Sigmoid colon (tissue), 7 donors: ENCODE measurements at places on chromosomes 2 and 18. TPM values are rescaled to one million over a fixed set of nuclear protein-coding genes. Genes with fewer than 3 reads are reported as not detected.

GRCh38 chr2:10238396-10238795 is 64.3 kb upstream of the HPCAL1 start:
- DNase-seq = peak; percentile 36
- H3K36me3 ChIP-seq = no peaks in the 10 kb centered on the region
- no peaks in the 10 kb centered on the region for H3K27me3 ChIP-seq
- no peaks in the 10 kb centered on the region for H3K4me1 ChIP-seq

GALR1 gene
- 0.71 TPM for total RNA-seq

DSG2 gene
- 2.0 TPM for total RNA-seq

ARHGEF4 gene
- total RNA-seq = 22.7 TPM

GRCh38 chr2:42658306-42658705 is 89.9 kb downstream of the MTA3 start:
- H3K27ac ChIP-seq = no peak overlapping the region
- H3K4me3 ChIP-seq = no peak overlapping the region
- no peaks in the 10 kb centered on the region for H3K27me3 ChIP-seq
- no peaks in the 10 kb centered on the region for H3K4me1 ChIP-seq
- DNase-seq = no peak

GRCh38 chr2:111912547-111912946 is 14.1 kb downstream of the MERTK start:
- H3K4me3 ChIP-seq = no peak overlapping the region
- no peak overlapping the region for H3K27ac ChIP-seq
- no peaks in the 10 kb centered on the region for H3K36me3 ChIP-seq
- no peaks in the 10 kb centered on the region for H3K27me3 ChIP-seq
- peaks cover 34% of the 10 kb centered on the region for H3K4me1 ChIP-seq

C1QL2 gene
- not detected for total RNA-seq

SYT4 gene
- total RNA-seq = 1.8 TPM

UGT1A5 gene
- not detected for total RNA-seq

DNA sequence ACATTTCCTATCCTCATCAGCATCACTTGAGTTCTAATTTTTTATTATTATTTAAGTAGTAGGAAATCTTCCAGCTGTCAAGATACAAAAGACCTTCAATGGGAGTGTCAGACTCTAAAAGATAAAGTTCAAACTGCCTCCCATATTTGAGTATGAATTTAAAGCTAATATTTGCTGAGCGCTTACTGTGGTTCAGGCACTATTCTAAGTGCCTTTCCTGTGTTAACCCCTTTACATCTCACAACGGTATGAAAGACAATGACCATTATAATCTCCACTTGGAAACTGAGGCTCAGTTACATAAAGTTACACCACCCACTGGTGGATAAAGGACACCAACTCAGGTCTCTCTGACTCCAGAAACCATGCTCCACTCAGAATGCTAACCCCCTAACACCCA is 39.9 kb downstream of the RAB6C start:
- H3K27me3 ChIP-seq = no peaks in the 10 kb centered on the region
- H3K4me1 ChIP-seq = no peaks in the 10 kb centered on the region
- no peaks in the 10 kb centered on the region for H3K36me3 ChIP-seq
- no peak overlapping the region for H3K27ac ChIP-seq
- DNase-seq = no peak
- H3K4me3 ChIP-seq = no peak overlapping the region

EML6 gene
- 1.9 TPM for total RNA-seq

DNA sequence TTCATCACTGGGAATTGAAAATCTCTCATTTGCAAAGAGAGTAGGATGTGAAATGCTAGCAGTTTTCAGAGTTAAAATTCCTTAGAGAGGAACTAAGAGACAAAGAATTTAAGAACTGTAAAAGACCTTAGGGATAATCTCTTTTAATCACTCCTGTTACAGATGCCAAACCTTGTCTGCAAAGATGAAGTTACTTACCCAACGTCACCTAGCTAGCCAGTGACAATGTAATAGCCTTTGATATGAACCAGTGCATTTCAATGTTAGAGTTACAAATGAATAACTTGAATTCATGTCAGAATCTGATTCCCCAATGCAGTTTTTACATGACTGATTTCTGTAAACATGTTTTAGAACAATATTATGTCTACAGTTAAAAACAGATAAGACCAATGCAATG is 190.1 kb downstream of the LRP1B start:
- H3K4me3 ChIP-seq = no peak overlapping the region
- no peaks in the 10 kb centered on the region for H3K27me3 ChIP-seq
- H3K27ac ChIP-seq = no peak overlapping the region
- H3K36me3 ChIP-seq = no peaks in the 10 kb centered on the region

TMEM178A gene
- total RNA-seq = 6.1 TPM

DNA sequence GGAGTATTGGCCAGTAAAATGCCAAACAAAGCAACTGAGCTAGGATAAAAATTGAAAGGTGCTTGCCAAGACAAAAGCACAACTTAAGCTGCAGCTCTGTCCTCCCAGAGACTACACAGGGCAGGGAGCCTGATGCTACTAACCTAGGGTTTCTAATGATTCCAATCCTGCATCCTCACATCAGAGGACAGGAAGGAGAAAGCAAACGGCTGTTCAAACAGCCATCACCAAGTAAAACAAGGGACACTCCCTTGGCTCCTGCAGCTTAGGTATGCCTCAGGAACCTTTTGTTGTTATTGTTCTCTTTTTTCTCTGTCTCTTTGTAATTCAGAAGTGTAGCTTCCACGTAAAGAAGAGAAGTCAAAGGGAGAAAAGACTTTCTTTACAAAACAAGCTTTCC is 99.5 kb downstream of the TCF4 start:
- no peak for DNase-seq
- H3K27ac ChIP-seq = no peak overlapping the region
- peaks cover 36% of the 10 kb centered on the region for H3K4me1 ChIP-seq

LONRF2 gene
- 20.1 TPM for total RNA-seq

DAW1 gene
- total RNA-seq = not detected

DNA sequence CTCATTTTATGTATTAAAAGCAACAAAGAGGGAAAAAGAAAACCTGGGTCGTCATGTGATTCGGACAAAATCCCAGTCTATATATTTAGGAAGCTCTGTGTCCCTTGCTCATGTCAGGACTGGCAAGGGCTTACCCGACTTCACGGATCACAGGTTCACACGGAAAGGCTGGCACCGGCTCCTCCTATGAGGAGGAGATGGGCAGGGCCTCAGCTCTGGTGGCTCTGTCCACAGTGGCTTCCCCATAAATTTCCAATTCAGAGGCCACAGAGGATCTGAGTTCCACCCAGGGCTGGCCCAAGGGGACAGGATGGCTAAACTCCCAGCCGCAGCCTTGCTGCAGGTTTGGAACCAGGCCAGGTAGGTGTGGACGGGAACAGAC is 186.8 kb downstream of the BCL2 start:
- no peaks in the 10 kb centered on the region for H3K27me3 ChIP-seq
- H3K36me3 ChIP-seq = no peaks in the 10 kb centered on the region
- no peak for DNase-seq
- H3K4me3 ChIP-seq = no peak overlapping the region

DNA sequence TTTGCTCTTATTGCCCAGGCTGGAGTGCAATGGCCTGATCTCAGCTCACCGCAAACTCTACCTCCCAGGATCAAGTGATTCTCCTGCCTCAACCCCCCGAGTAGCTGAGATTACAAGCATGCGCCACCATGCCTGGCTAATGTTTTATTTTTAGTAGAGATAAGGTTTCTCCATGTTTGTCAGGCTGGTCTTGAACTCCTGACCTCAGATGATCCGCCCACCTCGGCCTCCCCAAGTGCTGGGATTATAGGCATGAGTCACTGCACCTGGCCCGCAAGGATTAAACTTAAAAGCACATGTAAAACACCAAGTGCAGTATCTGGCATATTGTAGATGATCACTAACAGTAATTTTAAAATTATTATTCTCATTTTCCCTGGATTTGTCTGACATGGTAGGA is 72.9 kb downstream of the C1QL2 start:
- H3K27me3 ChIP-seq = no peaks in the 10 kb centered on the region
- no peak overlapping the region for H3K27ac ChIP-seq
- H3K4me3 ChIP-seq = no peak overlapping the region
- no peaks in the 10 kb centered on the region for H3K36me3 ChIP-seq
- H3K4me1 ChIP-seq = no peaks in the 10 kb centered on the region
- DNase-seq = no peak
